ENCODE measurements at places on chromosomes 6 and 20.

DNA sequence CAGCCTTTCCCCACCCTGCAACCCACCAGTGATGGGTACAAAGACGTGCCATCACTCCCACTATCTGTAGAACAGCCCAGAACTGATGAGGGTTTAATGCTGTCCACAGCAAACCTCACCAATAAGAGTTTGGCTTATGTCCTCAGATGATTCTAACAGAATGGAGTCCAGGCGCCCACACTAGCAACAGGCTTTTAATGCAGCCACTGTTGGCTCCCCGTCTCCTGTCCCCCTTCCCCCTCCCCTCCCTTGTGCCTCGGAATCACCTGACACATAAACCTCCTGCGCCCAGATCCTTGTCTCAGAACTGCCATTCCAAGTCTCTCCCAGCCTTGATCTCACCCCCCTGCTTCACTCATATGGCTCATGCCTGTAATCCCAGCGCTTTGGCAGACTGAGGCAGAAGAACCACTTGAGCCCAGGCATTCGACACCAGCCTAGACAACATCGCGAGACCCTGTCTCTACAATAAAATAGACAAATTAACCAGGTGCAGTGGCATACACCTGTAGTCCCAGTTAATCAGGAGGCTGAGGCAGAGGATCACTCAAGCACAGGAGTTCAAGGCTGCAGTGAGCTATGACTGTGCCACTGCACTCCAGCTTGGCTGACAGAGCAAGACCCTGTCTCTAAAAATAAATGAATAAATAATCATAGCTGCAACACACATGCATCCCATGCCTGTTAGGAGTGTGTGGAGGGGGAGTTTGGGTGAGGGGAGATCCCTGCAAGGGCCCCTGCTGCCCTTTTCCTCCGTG, 85.6 kb downstream of the SNX5 start:
- no peak for DNase-seq

GRCh38 chr20:50753152-50753551, 21.8 kb downstream of the PARD6B start:
- DNase-seq: no peak

DNA sequence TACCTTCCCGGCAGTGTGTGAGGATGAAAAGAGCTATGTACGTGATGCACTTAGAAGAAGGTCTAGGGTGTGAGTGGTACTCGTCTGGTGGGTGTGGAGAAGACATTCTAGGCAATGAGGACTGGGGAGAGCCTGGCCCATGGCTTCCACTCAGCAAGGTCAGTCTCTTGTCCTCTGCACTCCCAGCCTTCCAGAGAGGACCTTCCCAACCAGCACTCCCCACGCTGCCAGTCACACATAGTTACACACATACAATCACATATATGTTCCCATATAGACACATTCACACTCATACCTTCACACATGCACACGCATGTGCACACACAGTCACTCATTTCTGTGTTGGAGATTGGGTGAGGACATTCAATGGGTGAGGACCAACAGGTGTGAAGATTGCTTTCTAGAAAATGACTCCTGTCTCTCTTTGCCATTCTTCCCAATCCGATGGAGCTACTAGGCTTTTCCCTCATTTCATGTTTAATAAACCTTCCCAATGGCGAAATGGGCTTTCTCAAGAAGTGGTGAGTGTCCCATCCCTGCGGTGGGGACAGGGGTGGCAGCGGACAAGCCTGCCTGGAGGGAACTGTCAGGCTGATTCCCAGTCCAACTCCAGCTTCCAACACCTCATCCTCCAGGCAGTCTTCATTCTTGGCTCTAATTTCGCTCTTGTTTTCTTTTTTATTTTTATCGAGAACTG, 30.4 kb downstream of the SRSF3 start:
- no peak for DNase-seq

DNA sequence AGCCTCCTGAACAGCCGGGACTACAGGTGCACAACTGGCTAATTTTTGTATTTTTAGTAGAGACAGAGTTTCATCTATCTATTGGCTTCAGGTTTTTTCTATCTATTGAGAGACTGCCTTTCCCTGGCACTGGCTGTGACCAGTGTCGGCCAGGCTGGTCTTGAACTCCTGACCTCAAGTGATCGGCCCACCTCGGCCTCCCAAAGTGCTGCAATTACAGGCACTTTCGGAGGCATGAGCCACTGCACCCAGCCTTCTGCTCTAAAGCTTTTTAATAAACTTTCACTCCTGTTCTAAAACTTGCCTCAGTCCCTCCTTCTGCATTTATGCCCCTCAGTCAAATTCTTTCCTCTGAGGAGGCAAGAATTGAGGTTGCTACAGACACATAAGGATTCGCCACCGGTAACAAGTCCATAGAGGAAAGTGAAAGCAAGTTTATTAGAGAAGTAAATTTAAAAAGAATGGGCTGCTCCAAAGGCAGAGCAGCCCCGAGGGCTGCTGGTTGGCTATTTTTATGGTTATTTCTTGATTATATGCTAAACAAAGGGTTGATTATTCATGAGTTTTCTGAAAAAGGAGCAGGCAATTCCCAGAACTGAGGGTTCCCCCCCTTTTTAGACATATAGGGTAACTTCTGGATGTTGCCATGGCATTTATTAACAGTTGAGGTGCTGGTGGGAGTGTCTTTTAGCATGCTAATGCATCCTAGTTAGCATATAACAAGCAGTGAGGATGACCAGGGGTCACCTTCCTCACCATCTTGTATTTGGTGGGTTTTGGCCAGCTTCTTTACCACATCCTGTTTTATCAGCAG, 44.8 kb upstream of the RNGTT start:
- DNase-seq: no peak

GRCh38 chr6:156150391-156150790, 626.8 kb upstream of the ARID1B start:
- DNase-seq: no peak

DNA sequence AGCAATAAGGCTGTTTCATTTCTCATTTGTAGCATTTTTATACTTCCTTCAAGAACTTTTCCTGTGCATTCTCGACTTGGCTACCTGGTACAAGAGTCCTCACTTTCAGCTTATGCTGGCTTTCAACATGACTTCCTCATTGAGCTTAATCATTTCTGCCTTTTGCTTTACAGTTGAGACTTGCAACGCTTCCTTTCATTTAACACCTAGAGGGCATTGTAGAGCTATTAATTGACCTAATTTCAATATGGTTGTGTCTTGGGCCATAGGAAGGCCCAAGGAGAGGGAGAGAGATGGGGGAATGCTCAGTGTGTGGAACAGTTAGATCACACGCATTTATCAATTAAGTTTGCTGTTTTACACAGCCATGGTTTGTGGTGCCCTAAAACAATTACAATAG, 37.2 kb downstream of the SLC22A2 start:
- no peak for DNase-seq

DNA sequence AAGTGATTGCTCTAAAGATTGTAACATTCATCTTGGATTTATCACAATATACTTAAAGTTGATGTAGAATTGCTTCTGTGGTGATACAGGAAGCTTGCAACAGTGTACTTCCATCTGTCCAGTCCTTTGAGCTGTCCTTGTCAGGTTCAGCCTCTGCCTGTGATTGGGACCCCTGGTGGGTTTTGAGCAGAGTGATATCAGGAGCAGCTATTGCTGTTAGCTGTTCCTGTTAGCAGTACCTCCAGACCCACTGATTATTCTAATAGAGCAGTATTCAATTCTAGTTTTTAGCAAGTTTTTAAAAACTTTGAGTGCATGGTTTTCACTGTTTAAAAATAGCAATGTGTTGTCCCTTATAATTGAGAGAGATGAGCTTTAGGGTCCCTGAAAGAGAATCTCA, 48.8 kb downstream of the TULP4 start:
- DNase-seq: no peak

GRCh38 chr6:138129190-138129589, 22.0 kb upstream of the PERP start:
- no peak for DNase-seq

- no peak for DNase-seq
Measured at GRCh38 chr20:63080811-63081210, 74.0 kb upstream of the BHLHE23 start.

DNA sequence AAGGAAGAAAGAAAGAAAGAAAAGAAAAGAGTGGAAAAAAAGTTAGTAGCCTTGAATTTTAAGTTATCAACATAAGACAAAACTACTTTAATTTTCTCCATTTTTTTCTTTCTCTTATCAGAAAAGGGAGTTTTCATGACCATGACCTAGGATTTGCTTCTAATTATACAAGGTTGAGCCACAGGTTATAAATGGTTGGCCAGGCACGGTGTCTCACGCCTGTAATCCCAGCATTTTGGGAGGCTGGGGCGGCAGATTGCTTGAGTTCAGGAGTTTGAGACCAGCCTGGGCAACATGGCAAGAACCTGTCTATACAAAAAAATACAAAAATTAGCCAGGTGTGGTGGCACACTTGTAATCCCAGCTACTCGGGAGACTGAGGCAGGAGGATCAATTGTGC, 7.8 kb upstream of the MTRES1 start:
- DNase-seq: no peak

- no peak for DNase-seq
Measured at GRCh38 chr6:135932651-135933050, 81.2 kb downstream of the PDE7B start.

DNA sequence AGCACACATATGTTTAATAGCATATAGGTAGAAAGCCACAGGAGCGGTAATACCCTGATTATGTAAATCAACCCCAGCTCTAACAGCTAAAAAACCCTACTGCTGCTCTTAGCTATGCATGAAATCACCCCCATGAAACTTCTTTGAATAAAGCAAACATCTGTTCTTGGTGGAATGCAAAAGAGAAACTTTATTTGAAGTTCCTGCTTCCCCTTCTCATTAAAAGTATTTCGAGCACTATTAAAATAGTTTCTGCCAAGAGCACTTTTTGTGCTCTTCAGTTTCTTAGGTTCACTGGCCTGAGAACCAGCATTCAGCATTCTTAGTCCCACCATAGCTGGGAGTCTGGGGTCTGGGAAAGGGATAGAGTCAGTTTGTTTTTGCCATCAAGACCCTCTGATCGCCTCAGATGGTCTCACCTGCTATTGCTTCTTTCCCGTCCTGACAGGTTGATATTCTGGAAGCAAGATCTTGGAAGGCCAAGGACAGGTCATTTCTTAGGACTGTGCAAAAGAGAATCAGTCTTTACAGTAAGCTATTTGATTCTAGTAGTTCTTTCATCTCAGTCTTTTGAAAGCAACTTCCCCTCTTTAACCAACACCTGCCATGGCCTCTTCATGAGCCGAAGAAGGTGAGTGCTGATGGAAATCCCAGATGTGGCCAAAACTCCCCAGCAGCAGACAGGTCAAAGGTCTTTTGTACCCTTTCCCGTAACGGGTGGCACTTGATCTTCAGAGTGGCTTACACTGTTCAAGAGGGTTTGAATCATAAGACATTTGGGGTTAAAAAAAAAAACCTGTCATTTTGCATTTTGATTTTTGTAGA, 76.5 kb upstream of the TMEM170B start:
- DNase-seq: no peak

- no peak for DNase-seq
Measured at GRCh38 chr6:4464638-4465037, 311.6 kb upstream of the CDYL start.

- no peak for DNase-seq
Measured at GRCh38 chr20:63691711-63692435, 4.6 kb upstream of the TNFRSF6B start.

GRCh38 chr20:38429301-38429700, 5.8 kb downstream of the SNHG17 start:
- no peak for DNase-seq

GRCh38 chr6:135686784-135687301, 164.7 kb upstream of the PDE7B start:
- DNase-seq: peak; percentile 34

DNA sequence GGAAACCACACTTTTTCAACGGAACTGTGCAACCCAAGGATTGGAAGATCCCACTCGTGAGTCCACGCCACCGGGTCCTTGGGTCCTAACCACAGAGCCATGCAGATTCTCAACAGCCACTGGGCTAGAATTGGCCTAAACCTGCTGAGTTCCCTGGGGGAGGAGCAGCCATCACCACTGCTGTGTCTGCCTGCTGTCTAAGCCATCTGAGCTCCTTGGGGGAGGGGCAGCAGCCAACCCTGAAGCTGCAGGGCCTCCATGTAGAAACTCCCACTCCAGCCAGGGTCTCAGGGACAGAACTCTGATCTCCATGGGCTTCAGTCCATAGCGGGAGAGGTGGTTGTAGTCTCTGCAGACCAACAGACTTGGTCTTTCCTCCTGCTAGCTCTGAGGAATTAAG, 154.6 kb upstream of the VGLL2 start:
- no peak for DNase-seq

DNA sequence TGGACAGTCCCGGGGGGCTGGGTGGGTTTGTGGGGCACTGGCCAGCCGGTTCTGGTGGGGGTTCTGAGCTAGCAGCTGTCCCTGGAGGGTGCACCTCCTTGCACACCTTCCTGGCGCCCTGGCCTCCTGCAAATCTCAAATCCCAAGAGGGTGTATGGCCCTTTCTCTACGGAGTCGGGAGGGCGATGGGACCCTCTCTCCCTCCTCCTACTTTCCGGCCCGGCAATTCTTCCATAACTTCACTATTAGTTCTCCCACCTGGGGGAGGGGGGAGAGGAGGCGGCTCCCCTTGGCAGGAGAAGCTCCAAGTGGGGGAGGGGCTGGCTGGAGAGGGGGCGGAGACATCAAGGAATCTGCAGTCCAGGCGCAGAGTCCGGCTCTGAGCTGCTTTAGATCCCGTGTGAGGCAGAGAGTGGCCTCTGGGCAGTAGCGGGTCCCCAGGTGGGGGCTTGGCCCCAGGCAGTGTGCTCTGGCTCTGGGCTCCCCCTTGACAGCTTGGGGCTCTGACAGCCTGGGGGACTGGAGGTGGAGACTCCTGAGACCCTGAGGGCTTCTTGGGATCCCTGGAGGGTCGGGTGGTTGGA, 1.4 kb upstream of the LAMA5 start:
- no peak for DNase-seq

- peak; percentile 88 for DNase-seq
Measured at GRCh38 chr6:137737836-137738596, 129.0 kb upstream of the TNFAIP3 start.

GRCh38 chr6:25548451-25548850, 103.6 kb upstream of the SCGN start:
- DNase-seq: no peak

- DNase-seq: no peak
Measured at GRCh38 chr6:141562186-141562811, 570.4 kb upstream of the GJE1 start.

- no peak for DNase-seq
Measured at GRCh38 chr20:22475662-22476061, 108.7 kb downstream of the FOXA2 start.

DNA sequence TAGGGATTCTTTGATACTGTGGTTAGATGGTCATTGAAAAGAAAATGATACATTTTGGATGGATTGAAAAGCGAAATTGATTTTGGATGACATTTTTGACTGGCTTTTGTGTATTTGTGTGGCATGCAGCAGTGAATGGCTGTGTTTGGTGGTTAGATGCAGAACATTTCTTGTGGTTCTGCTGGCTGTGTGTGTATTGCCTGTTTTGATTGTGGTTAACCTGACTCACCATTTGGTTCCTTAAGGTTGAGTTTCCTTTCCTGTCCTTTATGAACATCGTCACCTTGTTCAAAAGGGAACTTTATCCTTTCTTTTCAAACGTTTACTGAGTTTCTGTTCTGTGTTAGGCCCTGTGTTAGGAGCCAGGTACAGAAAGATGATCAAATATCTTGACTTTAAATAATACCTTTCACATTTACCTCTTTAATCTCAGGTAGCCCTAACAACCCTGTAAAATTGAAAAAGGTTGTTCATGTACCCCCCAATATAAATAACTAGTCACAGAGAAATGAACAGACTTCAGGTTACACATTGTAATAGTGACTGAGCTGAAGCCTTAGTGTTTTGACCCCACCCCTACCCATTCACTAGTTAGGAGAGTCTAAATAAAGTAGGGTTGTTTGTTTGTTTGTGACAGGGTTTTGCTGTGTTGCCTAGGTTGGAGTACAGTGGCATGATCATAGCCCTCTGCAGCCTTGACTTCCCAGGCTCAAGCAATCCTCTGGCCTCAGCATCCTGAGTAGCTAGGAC, 23.8 kb downstream of the ANKS1A start:
- DNase-seq: peak; percentile 73

Measured in non-pigmented ciliary epithelial cell (primary cell).